ENCODE measurements at places on chromosomes 7 and 10.

DNA sequence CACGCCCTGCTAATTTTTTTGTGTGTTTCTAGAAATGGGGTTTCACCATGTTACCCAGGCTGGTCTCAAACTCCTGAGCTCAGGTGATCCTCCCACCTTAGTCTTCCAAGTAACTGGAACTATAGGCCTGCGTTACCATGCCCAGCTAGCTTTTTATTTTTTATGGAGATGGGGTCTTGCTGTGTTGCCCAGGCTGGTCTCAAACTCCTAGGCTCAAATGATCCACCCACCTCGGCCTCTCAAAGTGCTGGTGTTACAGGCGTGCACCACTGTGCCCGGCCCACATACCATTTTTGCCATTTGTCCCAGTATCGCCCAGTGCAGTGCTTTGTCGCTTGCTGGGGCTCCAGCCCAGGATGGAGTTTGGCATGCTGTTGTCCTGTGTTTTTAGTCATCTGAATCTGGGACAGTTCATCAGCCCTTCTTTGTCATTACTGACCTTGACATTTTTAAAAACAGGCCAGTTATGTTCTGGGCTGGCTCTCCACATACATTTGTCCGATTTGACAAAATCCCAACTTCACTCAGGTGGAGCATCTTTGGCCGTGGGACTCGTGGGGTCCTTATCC, 16.7 kb downstream of the FOXK1 start:
- no peak for DNase-seq

DNA sequence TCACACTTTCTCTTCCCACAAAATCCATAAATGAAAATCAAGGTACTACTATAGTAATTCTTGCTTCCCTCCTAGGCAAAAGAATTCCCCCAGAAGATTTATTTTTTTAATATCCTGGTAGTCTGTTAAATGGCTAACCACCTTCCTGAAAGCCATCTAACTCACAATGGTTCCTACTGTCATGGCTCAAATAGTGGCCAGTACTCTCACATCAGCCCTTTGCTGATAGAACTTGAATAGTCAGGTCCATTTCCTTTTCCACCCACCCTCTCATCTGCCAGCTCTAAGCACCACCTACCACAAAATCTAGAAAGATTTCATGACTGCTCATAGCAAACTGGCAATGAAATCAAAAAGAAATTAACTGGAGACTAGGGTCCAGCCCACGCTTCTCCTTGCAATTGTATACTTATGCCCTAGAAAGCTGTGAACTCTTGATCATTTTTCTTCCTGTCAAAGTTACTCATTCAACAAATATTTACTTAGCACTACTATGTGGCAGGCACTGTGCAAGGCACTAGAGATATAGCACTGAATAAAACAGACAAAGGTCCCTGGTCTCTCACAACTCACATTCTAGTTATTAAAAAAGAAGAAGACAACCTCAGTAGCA, 60.4 kb downstream of the ARMH3 start:
- DNase-seq: no peak

DNA sequence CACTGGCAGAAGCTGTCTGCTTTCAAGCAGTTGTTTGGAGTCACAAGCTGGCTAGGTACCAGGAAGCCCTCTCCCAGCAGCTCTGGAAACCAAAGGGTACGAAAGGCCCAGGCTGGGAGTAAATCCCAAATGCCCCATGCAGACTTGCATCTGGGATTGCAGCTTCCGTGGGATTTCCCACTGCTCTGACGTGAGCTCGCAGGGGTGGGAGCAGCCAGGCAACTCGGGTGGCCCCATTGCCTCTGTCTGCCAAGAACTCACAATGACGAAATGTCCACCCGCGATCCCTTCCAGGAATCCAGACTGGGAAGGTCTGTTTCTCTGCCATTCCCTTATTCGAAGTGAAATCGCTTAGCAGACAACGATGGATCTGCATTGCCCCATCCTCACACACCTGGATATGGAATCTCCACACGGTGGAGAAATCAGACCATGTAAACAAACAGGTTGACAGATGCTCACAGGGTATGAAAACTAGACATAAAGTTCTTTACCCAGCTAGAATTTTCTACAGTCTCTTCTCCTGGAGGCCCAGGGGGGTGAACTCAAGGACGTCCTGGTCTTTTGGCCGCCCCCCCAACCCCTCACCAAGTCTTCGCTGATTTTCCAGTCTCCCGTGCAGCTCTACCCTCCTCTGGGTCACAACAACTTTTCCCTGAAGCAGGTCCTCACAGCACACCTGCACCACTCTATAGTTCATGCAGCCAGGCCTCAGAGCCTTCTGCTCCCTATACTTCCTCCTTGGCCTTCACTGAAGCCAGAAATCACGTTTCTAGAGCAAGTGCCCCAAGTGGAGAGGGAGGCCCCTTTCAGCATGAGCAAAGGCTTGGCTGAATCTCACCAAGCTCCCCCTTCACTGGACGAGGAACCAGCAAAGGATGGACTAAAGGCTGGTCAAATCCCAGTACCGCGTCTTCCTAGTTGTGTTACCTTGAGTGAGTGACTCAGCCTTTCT, 20.0 kb downstream of the SH3PXD2A start:
- no peak for DNase-seq

DNA sequence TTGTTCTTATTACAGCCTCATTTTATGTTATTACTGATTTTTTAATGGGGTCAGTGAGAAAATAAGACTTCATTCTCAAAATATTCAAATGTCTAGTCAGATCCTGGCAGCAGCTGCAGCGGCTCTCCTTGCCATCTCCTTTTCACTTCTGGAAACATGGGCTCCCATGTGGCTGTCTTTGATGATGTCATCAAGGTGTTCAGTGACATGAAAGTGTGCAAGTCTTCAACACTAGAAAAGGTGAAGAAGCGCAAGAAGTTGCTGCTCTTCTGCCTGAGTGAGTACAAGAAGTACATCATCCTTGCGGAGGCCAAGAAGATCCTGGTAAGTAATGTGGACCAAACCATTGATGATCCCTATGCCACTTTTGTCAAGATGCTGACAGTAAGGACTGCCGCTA, 19.6 kb downstream of the KLLN start:
- DNase-seq: no peak

GRCh38 chr10:27158421-27158820, 3.3 kb downstream of the MASTL start:
- DNase-seq: no peak

- peak; percentile 13 for DNase-seq
Measured at GRCh38 chr10:97759158-97759887, 12.5 kb downstream of the SFRP5 start.

DNA sequence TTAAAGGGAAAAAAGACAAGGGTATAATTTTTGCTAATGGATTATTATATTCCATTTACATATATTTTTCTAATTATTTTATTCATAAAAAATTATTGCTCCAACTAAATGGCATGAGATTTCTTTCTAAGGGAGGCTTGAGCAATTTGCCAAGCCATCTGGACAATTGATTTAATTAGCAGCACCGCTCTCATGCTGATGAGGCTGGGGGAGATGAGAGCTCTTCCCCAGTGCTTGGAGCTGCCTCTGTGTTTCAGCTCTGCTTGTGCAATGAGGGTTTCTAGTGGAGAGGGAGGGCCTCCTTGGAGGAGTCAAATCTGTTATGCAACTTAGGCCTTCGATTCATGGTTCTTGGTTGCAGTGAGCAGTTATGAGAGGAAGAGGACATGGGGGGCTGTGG, 574.3 kb downstream of the TCERG1L start:
- no peak for DNase-seq

- DNase-seq: no peak
Measured at GRCh38 chr10:103472005-103472404, 7.0 kb downstream of the CALHM3 start.

DNA sequence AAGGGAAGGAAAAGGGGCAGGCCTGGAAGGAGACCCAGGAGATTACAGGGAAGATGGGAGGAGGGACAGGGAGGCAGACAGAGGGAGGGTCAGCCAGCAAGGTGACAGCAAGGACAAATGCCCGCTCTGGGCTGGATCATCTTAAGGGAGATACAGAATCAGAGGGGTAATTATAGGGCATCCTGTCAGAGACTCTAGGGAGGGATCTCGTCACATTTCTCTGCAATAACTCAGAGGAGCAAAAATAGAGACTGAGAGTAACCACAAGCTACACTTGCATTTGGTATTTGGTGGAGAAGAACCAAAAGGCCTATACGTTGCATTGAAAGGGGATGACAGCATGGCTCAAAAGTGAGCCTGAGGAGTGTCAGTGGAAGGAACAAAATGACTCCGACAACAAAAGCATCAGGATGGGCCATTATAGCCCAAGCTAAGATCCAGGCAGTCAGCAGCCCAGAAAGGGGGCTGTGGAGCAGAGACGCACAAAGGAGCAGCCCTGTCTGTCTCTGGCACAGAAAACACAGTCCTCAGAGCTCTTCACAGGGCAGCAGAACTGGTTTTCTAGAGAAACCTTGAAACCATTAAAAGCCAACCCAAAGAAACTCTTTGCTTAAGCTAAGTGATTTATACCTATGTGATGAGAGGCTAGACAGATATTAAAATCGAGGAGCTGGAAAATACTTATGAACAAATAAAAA, 430.2 kb upstream of the VSTM2A start:
- no peak for DNase-seq

- no peak for DNase-seq
Measured at GRCh38 chr7:116785843-116786242, 76.5 kb upstream of the CAPZA2 start.

GRCh38 chr10:35768011-35768410, 125.9 kb upstream of the FZD8 start:
- DNase-seq: no peak

DNA sequence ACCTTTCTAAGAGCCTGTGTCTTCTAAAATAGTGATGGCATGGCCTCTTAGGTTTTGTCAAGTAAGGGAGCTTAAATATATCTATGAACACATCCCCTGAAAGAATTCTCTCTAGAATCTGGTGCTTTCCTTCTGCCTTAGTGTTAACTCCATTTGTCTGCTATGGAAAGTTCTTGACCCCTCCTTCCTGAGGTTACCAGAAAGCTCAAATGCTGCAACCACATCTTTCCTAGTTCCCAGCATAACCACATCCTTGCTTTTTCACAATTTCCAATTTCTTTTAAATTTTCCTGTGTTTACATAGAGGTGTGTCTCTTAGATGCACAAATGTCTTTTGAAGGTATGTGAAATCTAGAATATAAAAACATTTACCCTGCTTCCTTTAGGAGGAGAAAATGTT, 16.4 kb upstream of the GSDME start:
- DNase-seq: no peak

DNA sequence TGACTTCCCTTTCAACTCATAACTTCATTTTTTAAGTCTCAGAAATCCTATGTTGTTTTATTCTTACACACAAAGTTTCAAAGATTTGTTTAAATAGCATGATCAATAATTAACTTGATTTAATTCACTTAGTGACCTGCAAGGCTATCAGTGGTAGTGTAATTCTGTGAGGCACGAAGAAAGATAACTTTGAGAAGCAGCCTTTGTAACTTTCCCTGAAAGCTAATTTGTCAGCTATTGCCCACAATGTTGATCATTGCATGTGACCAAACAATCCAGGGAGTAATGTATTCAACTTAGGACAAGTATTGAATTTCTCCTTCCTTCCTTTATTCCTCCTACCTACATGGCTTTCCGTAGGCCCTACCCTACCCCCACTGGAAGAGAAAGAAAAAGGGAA, 111.0 kb downstream of the SEMA3D start:
- no peak for DNase-seq

DNA sequence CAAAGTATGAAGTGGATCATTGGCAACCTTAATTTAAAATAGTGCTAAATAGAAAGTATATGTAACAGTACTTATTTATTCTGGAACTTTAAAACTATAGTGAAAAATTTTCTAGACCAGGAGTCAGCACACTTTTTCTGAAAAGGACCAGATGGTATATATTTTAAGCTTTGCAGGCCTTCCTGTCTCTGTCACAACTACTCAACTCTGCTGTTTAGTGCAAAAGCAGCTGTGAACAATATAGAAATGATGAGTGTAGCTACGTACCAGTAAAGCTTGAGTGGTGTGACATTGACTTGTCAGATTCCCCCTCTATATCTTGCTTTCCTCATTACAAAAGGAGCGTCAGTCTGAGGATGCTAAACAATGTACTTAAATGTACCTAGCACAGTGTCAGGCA, 88.1 kb upstream of the IGFBP3 start:
- no peak for DNase-seq

DNA sequence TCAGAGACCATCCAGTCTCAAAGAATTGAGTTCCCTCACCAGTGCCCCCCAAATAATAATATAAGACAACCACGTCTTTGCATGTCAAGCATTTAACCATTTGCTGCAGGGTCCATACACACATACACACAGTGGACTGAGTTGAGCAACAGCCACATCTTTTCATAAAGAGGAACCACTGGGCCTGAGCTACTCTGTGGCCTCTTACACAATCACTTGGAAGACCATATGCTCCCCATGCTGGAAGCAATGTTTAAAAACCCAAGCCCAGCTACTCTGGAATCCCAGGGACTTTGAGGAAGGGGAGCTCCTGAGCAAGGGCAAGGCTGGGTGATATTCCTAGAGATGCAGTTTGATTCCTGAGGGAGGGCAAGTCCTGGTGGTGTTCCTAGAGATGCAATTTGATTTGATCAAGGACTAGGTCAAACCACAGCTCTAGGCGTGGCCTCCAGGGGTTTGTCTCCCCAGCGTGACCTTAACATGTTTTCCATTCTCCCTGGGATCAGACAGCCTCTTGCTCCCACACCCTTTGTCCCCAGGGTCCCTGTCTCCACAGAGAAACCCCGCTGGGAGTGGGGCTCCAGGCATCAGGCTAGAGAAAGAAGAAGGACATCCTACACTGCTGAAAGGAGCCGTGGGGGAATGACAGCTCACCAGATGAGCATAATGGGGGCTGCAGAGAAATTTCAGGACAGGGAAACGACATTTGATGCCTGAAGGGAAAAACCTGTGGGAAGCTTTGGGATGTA, 376.2 kb upstream of the MGMT start:
- DNase-seq: no peak

GRCh38 chr7:86598721-86599120, 45.0 kb upstream of the GRM3 start:
- DNase-seq: no peak

DNA sequence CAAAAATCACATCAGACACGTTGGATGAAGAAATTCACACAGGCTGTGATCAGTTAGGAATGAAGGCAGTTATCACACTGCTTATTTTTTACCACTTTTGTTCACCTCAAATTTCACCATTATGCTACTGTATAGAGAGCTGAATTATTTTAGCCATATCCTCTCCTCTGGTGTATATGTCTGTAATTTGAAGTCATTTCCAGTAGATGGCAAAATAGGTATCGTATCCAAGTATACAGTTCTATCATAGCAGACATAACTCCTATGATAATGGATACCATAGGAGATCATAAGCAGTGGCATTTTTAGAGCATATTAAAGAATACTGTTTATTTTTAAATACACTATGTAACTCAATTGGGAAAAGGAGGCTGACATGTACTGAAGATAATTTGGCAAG, 909.7 kb downstream of the DNAJB9 start:
- no peak for DNase-seq

DNA sequence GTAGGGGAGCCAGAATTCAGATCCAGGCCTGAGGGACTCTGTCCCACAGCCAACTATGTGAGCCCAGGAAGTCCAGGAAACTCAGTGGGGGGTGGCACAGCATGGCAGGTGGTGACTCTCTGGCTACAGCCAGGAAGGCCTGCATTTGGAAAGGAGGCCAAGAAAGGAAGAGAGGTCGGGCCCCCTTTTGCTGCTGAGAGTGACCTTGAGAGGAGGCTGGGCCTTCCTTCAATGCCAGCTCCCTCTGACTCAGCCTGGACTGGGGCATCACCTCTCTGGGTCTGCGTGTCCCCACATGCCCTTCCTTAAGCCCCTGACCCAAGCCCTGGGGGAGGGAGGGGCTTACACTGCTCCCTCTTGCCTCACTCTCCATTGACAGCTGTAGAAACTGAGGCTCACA, 6.4 kb upstream of the MYL10 start:
- no peak for DNase-seq
